ENCODE measurements at places on chromosomes 5 and 9.

DNA sequence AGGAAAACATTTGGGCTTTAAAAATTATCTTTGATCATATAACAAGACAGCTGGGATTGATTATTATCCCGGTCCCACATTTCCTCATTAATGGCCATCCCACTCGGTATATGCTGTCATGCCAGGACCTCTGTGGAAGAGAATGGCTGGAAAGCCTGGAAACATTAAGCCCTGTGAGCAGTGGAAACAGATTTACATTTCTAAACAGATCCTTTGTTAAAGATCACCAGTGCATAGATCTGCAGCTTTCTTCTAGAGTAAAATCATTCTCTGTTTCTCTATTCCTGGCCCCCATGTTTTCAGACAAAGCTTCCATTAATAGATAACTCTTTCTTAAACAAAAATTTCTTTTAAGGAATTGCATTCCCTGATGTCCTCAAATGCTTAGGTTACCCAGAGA is 152.2 kb downstream of the CAVIN4 start:
- DNase-seq, result no peak

- no peak for DNase-seq
These were observed 103.8 kb downstream of the MAP1B start for GRCh38 chr5:72210888-72211678.

DNA sequence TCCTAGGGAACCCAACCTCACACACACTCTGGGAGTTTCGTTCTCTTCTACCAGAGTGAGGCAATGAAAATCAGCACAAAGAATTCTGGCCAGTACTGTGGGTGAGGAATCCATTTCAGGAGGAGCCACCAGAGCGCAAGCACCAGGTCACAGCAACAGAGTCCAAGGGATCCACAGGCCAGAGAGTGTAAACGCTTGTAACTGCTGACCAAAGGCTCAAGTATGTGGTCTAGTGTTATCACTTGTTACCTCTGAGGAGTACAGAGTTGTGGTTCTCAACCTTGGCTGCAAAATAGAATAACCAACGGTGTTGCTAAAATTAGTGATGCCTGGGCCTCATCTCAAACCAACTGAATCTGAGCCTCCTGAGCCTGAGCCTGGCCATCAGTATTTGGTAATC is 152.5 kb upstream of the ZNF366 start:
- DNase-seq, result no peak

DNA sequence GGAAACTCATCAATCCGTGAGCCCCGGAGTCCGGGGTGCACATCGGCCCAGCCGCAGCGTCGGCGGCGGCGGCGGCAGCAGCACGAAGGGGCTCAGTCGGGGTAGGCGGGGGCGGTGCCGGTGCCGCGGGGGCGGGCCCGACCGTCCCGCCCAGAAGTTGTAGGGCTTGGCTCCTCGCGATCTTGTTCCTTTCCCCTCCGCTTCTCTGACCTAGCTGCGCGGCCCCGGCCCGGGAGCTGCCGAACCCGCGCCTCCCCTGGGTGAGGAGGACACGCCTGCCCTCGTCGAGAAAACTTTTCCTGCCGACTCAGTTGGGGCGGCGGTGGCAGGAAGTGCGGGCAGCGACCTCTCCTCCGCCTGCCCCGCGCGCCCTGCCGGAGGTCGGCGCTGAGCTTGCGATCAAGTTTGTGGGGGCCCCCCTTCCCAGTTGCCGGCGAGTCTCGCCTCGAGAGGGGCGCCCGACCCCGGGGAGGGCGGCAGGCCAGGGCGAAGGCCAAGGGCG is at the start of gene MAN2A1:
MAN2A1 (plus strand) TSS at position 188 of the 502 bp plus-strand sequence. CDS start 491 bp downstream, outside the sequence.
- peak; percentile 47 for DNase-seq

GRCh38 chr5:178210686-178211085 is 6.4 kb downstream of the HNRNPAB start:
- no peak for DNase-seq

DNA sequence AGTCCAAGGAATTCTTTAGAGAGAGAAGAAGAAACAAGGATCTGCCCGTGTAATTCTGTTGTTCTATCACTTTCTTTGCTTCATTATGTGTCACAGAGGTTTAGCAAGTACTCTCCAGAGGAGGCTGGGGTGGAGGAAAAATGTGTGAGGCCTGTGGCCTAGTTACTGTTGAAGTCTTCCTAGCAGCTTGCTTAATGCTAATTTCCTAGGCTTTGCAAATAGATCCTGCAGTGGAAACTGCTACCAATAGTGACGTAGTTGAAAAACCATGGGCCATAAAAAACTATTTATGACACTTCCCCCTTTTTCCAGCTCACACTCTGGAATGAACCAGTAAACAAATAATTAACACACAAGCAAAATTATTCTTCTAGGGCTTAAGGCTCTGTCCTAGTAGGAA is 27.0 kb upstream of the C9orf72 start:
- DNase-seq, result no peak

DNA sequence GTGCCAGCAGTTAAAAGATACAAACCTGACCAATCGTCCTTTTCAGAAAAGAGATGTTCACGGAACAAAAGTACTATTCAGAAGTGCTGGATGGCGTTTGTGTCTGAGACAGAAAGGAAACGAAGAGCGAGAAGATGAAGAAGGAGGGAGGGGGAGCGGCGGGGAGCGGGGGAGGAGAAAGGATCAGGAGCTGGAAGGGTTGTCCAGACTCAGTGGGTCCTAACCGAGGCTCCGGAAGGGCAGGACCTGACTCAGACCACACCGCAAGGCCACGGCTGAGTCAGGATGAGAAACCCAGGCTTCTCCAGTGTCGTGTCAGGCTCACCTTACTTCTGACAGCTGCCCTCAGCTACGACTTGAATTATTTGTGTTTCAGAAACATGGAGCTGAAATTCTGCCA is 46.2 kb downstream of the PAX5 start:
- no peak for DNase-seq

DNA sequence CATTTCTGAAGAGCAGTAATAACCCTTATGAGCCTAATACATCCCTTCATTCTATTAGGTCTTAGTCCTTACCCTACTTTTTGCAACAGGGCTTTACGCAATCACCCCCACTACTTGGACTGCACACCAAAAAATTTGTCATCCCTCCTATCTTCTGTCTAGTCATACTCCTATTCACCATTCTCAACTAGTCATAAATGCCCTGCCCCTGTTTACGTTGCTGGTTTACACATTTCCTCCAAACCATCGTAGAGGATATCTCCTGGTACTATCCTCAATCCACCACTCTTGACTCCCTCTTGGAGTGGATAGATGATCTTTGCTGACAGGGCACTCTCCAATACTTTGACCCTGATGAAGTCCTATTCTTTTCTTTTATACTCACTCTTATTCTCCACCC is 98.2 kb upstream of the CCNG1 start:
- DNase-seq, result no peak

GRCh38 chr5:80672140-80672736 is 17.5 kb upstream of the DHFR start:
- DNase-seq, result peak; percentile 64

- DNase-seq, result no peak
These were observed 9.1 kb upstream of the HSPB3 start for GRCh38 chr5:54446379-54446732.

DNA sequence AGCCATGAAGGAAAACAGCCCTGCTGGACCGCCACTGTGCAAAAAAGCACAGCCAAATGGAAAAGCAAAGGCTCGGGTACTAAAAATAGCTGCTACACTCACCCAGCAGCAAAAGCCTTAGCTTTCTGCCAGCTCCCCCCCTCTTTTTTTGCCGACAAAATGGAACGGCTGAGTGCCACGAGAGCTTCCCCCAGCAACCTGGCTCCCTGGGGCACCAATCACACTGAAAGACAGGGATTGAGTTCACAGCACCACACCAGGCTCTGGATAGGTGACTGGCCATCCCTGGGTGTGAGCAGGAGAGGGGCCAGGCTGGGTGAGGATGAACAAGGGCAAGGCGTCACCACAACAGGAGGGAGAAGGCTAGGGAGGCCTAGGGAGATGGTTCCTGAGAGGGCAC is 66.7 kb downstream of the SIL1 start:
- no peak for DNase-seq

- no peak for DNase-seq
These were observed 5.7 kb downstream of the PDE6A start for GRCh38 chr5:149938791-149939358.

Data from NCI-H510A treated with DMSO at 0.1 percent for 48 hours (cell line).